ENCODE measurements at places on chromosomes 5 and 9. TPM values are rescaled to one million over a fixed set of nuclear protein-coding genes. Genes with fewer than 3 reads are reported as not detected.

DNA sequence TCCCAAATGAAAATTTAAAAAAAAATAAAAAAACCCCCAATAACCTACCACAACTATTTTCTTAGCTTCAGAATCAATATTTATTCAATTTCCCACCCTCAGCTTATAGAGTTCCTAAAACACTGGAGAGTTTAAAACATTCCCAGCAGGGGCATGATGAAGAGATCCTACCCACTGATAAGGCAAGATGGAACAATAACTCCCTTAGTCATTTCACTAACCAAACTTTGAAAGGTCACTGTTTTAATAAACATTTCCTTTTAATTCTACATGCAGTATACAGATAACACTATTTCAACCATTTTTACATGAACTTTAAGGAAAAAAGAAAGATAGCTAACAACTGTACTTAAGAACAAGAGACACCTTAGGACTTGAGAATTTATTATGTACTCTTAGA is 34.9 kb upstream of the ACOT12 start:
- DNase-seq: no peak

GRCh38 chr9:23015557-23015956 is 568.9 kb downstream of the DMRTA1 start:
- no peak for DNase-seq

DNA sequence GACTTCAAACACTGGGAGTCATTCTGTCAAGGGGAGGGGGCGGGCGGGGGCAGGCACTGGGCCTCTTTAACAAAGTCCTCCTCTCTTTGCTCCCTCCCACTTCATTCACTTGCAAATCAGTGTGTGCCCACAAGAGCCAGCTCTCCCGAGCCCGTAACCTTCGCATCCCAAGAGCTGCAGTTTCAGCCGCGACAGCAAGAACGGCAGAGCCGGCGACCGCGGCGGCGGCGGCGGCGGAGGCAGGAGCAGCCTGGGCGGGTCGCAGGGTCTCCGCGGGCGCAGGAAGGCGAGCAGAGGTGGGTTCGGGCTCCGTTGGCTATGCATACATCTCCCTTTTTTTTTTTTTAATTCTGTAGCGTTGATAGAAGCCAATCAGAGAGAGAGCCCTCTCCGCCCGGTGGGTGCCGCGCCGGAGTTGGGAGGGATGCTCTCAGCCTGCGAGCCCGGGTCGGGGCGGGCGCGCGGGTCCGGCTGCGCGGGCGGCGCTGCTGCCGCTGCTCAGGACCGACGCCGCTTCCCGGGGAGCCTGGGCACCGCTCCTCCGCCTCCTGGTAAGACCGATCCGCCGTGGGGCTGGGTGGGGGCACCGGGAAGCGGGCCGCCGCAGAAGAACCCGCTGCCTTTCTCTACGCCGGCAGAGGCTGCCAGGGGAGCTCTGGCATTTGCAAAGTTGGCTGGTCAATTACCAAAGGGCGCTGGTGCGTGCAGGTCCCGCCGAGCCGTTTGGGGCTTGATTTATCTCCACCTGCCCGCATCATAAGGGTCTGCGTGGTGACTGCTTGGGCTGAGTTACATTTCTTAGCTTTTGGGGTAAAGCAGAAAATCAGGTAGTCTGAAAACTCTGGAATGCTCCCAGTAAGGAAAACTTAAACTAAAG is at the start of gene CDH6:
CDH6 (plus strand) TSS at position 96 of the 877 bp plus-strand sequence. CDS start 73,788 bp downstream, outside the sequence.
- DNase-seq: peak; percentile 34

DNA sequence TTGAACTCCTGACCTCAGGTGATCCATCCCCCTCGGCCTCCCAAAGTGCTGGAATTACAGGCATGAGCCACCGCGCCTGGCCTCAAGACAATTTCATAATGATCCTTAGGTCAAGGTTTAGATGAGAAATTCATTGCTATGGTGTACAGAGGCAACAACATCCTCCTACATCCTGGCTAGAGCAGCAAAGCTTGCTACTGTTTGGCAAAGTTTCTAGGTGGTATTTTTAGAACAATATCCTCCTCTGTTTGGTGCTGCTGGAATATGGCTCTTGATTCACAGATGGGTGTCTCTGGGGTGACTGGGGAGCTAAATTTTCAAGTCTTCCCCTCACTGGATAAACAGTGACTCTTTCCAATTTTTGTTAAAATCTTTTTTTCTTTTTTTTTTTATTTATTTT is 30.6 kb downstream of the CRHBP start:
- no peak for DNase-seq

DNA sequence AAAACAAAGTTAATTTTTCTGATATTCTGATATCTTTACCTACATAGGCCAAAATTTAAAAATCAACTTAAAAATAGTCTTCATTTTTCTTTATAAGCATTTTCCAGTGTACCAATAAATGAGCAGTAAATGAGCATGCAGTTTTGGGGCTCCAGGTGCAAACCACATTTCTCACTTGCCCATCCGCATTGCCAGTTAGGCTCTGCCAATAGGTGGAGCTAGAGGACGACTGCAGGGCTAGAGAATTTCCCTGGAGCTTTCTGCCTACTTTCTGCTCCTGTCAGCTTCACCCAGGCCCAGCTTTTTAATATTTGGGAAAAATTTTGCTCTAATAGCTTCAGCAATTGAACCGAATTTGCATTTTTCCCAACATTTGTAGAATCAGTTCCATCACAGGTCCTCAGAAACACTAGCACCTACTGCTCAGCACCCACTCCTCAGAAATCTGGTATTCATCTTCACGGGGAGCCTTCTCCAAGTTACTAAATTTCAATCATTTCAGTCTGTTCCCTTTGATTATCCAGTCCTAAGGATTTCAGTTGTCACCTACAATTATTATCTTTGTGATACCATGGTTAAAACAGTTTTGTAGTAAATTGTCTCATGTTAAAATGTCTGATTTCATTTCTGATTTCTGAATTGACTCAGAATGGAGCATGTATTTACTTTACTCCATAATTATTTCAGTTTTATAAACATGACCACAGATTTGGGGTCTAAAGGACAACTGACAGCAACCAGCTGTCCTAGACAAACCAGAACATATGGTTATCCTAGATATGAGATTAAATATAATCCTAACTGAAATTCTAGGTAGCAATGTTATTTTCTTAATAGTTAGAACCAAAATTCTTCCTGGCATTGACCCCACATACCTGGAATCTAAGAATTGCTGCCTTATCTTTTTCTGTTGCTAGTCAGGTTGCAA is 104.6 kb upstream of the FAM174A start:
- peak; percentile 55 for DNase-seq

GRCh38 chr9:81622471-81623255 is 66.7 kb downstream of the TLE1 start:
- no peak for DNase-seq

DNA sequence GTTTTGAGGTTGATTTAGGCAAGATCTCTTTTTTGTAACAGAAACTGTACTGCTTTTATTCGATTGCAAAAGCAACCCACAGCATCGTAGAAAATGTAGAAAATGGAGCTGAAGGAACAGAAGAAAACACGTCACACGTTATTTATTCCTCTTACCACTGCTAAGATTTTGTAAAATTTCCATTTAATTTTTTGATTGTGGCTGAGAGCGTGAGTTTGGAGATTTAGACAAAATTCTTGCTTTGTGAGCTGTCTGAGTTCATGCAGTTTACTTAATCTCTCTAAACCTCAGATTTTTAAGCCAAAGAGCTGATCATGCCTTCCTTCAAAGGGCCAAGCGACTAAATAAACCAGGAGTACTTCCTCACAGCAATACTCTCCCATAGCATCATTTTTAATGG is 24.8 kb downstream of the DPYSL3 start:
- DNase-seq: no peak

DNA sequence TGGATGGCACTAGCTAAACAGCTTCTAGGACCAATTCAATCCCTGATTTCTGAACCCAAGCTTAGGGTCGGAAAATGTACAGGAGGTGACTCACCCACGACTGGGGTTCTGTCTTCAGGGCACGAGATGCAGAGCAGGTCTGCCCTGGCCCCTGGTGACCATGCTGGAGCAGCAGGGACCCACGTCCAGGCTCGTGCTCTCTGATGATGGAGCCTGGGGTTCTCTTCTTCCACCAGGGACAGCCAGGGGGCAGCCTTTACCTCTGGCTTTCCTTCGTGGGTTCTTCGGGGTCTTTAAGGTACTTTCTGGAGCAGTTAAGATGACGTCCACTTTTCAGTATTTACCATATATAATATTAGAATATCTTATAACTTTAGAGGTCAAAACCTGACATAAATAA is 2.1 kb downstream of the CFAP77 start:
- peak; percentile 21 for DNase-seq

DNA sequence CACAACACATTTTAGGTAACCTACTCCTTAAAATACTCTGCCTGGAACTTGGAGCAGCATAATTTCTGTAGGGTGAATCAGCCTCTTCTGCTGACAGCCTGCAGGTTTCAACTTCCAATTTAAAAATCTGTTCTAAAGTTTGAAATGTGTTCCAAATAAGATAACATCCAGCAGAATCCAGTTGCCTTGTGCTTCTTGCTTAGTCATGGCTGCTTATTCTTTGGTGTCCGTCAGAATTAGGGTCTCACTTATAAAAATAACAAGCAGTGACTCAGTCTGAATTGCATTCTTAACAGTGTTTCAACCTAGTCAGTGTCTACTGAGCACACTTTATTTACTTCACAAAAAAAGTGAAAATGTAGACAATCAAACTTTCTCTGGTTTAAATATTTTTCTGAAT is 3.7 kb downstream of the CDH6 start:
- peak; percentile 58 for DNase-seq

DNA sequence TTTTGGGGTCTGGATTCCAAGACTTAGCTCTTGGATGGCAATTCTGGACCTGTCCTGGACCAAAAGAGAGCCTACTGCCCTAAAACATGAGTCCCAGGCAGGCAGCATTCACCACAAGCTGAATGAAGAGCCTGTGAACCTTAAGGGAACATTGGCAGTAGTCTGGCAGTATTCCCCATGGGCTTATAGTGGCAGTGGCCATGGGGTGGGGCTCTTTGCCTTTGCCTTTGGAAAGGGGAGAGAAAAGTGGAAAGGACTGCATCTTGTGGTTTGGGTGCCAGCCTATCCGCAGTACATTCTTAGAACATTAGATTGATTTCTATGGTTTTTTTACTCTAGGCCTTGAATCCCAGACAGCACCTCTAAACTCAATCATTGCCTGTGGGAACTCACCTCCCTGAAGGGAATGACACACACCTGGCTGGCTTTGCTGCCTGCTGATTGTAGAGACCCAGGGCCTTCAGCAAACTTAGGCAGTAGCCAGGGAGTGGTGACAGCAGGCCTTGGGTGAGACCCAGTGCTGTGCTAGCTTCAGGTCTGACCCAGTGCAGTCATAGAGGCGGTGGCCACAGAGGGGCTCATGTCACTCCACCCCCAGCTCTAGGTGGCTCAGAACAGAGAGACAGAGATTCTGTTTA is 216.3 kb downstream of the CETN3 start:
- DNase-seq: no peak

- DNase-seq: peak; percentile 26
These were observed 198.0 kb upstream of the EGFLAM start for GRCh38 chr5:38060354-38060753.

DNA sequence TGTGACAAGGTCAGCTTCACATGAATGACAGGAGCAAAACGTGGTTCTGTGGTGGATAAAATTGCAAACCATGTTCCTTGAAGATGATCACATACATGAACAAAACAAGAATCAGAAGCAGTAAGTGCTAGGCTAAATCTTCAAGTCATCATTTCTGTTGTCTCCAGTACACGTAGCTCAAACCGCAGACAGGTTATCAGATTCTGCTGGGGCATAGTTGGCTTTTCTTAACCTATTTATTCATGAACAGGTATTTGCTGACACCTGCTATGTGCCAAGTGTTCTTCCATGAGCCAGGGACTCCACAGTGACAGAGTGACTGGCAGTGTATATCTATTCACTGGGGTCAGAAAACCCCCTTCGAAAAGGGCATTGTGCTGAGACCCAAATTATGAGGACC is 20.8 kb downstream of the MFAP3 start:
- no peak for DNase-seq

- DNase-seq: peak; percentile 55
These were observed 30.9 kb upstream of the SLC46A2 start for GRCh38 chr9:112921549-112921948.

GRCh38 chr5:171743436-171744076 is 42.1 kb upstream of the SMIM23 start:
- DNase-seq: no peak

GRCh38 chr9:107636571-107637381 is 147.2 kb upstream of the KLF4 start:
- DNase-seq: peak; percentile 35

- DNase-seq: no peak
These were observed 15.3 kb downstream of the ABLIM3 start for GRCh38 chr5:149156435-149157083.

GRCh38 chr5:83029912-83030311 is 47.3 kb downstream of the TMEM167A start:
- no peak for DNase-seq

GRCh38 chr9:80605129-80605528 is 1033.4 kb downstream of the TLE4 start:
- DNase-seq: peak; percentile 62

DNA sequence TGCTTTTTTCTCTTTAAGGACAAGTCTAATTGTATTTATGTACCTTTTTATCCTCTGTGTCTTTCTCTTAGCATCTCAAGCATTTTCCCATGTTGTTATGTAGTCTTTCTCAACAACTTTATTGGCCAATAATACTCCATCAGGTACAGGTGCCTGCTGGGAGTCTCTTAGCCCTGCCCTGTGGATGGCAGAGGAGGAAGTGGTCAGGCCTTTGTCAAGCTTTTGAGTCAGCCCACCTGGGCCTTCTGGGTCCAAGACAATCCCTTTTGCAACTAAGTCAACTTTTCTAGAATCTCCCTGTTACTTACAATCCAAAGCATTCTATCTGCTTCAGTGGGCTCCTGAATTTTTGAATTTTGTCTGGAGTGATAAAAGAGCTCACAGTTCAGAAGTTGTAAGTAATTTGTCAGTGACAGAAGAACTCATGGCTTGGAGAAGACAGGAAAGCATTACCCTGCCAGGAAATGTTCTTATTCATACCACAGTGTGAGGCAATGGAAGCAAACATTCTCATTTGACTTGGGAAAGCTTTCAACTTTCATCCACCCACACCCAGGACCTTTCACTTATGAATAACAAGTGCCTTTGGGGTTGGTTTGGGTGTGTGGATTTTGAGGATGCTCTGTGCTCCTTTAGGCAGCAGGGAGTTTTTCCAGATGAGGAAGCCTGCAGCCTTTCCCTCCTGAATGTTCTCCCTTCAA is 200.0 kb upstream of the S1PR3 start:
- peak; percentile 90 for DNase-seq

FRMD3 gene
- total RNA-seq: 74.1 TPM

ELOVL7 gene
- total RNA-seq: 0.42 TPM

CHD1 gene
- 27.9 TPM for total RNA-seq

DMXL1 gene
- total RNA-seq: 37.4 TPM

DIPK1B gene
- total RNA-seq: 188 TPM
